ENCODE measurements at places on chromosomes 7 and 10. TPM values are rescaled to one million over a fixed set of nuclear protein-coding genes. Genes with fewer than 3 reads are reported as not detected.

The PDE1C gene
- 2.6 TPM for total RNA-seq

The PAX2 gene
- total RNA-seq, result 3.9 TPM

The IFIT1 gene
- 3.3 TPM for total RNA-seq

The ACHE gene
- 2.0 TPM for total RNA-seq

The SHOC2 gene
- 38.4 TPM for total RNA-seq

The RPEL1 gene
- not detected for total RNA-seq

The NUDT13 gene
- total RNA-seq, result 0.99 TPM

The OR2A5 gene
- not detected for total RNA-seq

The PRPS1L1 gene
- not detected for total RNA-seq

The SMO gene
- 6.2 TPM for total RNA-seq

The CYP3A4 gene
- not detected for total RNA-seq

The TMEM140 gene
- total RNA-seq, result 42.1 TPM

The OR9A2 gene
- total RNA-seq, result not detected

The TMUB1 gene
- 40.1 TPM for total RNA-seq

The EPHB6 gene
- total RNA-seq, result 3.8 TPM

The CFAP70 gene
- 0.39 TPM for total RNA-seq

The DPP6 gene
- total RNA-seq, result not detected

The CCDC136 gene
- total RNA-seq, result 0.19 TPM

The TAS2R4 gene
- 0.29 TPM for total RNA-seq

The SFRP4 gene
- 0.39 TPM for total RNA-seq

The MICU1 gene
- total RNA-seq, result 32.7 TPM

Data from glomerular endothelial cell (primary cell).